Large intestine (tissue), 12 donors: ENCODE measurements at places on chromosomes 4 and X.

DNA sequence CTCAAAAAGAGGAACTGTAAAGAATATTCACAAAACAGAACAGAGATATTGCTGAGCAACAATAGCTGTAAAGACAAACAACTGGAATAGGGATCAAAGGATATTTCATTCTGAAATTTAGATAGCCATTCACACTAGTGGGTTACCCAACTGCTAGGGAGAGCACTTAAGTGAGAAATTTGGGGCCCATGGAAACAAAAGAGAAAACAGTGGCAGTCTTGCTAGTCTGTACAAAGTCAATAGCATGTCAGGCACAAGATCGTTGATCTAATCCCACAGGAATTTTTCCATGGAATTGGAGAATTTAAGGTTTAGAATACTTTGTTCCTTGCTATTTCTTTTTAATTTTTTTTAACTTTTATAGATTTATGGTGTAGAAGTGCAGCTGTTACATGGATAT lies 467.0 kb downstream of the PCDH18 start:
- no peaks in the 10 kb centered on the region for H3K27me3 ChIP-seq
- no peak overlapping the region for H3K27ac ChIP-seq
- H3K4me1 ChIP-seq, result no peaks in the 10 kb centered on the region
- no peaks in the 10 kb centered on the region for H3K36me3 ChIP-seq
- DNase-seq, result no peak
- H3K4me3 ChIP-seq, result no peak overlapping the region

DNA sequence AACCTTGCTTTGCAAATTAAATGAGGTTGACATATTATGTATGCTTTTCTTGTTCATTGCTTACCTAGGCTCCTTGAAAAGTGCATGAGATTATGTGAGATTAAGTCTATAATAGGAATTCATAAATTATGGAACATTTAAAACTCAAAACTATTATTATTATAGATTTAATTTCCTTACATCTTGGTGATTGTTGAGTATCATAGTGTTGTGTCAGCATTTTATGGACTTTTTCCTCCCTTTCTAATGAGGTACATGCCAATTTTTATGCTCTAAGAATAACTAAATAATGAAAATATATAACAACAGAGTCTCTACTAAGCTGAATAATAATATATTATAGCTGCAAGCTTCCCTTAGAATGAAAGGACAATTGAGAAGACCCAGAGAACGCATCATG lies 848.8 kb upstream of the AADAT start:
- no peak for DNase-seq
- H3K4me3 ChIP-seq, result no peak overlapping the region
- H3K4me1 ChIP-seq, result no peaks in the 10 kb centered on the region
- no peak overlapping the region for H3K27ac ChIP-seq
- no peaks in the 10 kb centered on the region for H3K36me3 ChIP-seq
- H3K27me3 ChIP-seq, result no peaks in the 10 kb centered on the region

GRCh38 chr4:145957302-145957701 lies 18.7 kb upstream of the ZNF827 start:
- no peaks in the 10 kb centered on the region for H3K4me1 ChIP-seq
- no peak overlapping the region for H3K4me3 ChIP-seq
- no peak overlapping the region for H3K27ac ChIP-seq
- DNase-seq, result no peak
- no peaks in the 10 kb centered on the region for H3K36me3 ChIP-seq

DNA sequence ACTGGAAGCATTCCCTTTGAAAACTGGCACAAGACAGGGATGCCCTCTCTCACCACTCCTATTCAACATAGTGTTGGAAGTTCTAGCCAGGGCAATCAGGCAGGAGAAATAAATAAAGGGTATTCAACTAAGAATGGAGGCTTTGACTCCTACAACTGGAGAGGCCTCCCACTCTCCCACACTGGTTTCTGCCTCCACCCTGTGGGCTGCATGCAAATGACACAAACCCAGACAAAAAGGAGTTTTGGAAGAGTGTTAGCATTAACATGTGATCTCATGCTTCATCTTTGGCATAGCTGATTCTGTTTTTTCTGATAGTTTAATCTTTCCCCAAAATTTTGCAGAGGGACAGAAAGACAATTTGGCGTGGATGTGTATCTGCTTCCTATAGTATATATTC lies 80.8 kb upstream of the IQCM start:
- H3K27ac ChIP-seq, result no peak overlapping the region
- no peaks in the 10 kb centered on the region for H3K36me3 ChIP-seq
- no peaks in the 10 kb centered on the region for H3K4me1 ChIP-seq

- H3K36me3 ChIP-seq, result no peaks in the 10 kb centered on the region
- no peak for DNase-seq
- no peak overlapping the region for H3K27ac ChIP-seq
- H3K27me3 ChIP-seq, result no peaks in the 10 kb centered on the region
- H3K4me3 ChIP-seq, result no peak overlapping the region
These were observed 530.3 kb downstream of the EPHA5 start for GRCh38 chr4:65139998-65140397.

- H3K4me1 ChIP-seq, result no peaks in the 10 kb centered on the region
- no peak overlapping the region for H3K4me3 ChIP-seq
- H3K27ac ChIP-seq, result no peak overlapping the region
- DNase-seq, result no peak
- H3K27me3 ChIP-seq, result no peaks in the 10 kb centered on the region
These were observed 183.4 kb downstream of the NPFFR2 start for GRCh38 chr4:72215198-72215597.

- H3K36me3 ChIP-seq, result no peaks in the 10 kb centered on the region
- DNase-seq, result no peak
- H3K4me1 ChIP-seq, result no peaks in the 10 kb centered on the region
- H3K27ac ChIP-seq, result no peak overlapping the region
- no peak overlapping the region for H3K4me3 ChIP-seq
These were observed 318.5 kb downstream of the ARAP2 start for GRCh38 chr4:35925806-35926205.

DNA sequence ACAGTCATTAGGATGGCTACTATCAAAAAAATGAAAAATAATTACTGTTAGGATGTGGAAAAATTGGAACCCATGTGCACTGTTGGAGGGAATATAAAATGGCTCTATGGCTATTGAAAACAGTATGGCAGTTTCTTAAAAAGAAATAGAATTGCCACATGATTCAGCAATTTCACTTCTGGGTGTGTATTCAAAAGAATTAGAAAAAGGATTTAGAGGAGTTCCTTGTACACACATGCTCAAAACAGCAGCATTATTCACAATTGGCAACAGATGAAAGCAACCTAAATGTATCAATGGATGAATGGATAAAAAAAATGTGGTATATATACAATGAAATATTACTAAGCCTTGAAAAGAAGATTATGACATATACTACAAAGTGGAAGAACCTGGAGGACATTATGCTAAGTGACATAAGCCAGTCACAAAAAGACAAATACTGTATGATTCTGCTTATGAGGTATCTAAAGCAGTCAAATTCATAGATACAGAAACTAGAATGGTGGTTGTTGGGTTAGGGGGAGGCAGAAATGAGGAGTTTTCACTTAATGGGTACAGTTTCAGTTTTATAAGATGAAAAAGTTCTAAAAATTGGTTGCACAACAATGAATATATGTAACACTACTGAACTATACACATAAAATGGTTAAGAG lies 123.2 kb downstream of the ELOVL6 start:
- H3K4me3 ChIP-seq, result no peak overlapping the region
- no peaks in the 10 kb centered on the region for H3K27me3 ChIP-seq
- H3K4me1 ChIP-seq, result no peaks in the 10 kb centered on the region
- no peaks in the 10 kb centered on the region for H3K36me3 ChIP-seq
- no peak for DNase-seq

GRCh38 chr4:89539374-89539773 lies 231.8 kb upstream of the GPRIN3 start:
- H3K36me3 ChIP-seq, result no peaks in the 10 kb centered on the region
- H3K4me3 ChIP-seq, result no peak overlapping the region
- no peaks in the 10 kb centered on the region for H3K4me1 ChIP-seq
- no peak for DNase-seq
- H3K27me3 ChIP-seq, result no peaks in the 10 kb centered on the region
- no peak overlapping the region for H3K27ac ChIP-seq

DNA sequence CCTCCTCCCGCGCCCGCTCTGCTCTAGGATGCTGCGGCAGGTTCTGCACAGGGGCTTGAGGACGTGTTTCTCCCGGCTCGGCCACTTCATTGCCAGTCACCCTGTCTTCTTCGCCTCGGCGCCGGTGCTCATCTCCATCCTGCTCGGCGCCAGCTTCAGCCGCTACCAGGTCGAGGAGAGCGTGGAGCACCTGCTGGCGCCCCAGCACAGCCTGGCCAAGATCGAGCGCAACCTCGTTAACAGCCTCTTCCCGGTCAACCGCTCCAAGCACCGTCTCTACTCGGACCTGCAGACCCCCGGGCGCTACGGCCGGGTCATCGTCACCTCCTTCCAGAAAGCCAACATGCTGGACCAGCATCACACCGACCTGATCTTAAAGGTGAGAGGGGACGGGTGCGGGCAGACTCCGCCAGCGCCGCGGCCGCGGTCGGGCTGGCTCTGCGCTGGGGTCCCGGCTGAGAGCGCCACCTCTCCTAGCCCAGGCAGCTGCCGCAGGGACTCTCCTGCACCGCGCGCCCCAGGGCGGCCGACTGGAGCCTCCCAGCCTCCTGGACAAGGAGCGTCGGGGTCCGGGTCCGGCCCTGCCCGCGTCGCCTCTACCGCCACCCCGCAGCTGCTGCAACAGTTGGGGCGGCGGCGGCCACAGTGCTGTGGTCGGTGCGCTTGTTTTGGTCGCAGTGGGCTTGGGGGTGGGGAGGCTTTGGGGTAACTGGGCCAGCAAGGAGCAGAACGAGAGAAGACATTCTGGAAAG lies at the start of gene PTCHD1:
PTCHD1 (plus strand) TSS at position 2 of the 752 bp plus-strand sequence; CDS start at position 29, 27 bp downstream.
- peak within 1 kb of the TSS; percentile 21 for H3K4me3 ChIP-seq
- no peaks in the 10 kb centered on the region for H3K36me3 ChIP-seq
- no peak within 1 kb of the TSS for H3K27ac ChIP-seq
- H3K27me3 ChIP-seq, result peaks cover 58% of the 10 kb centered on the region

- DNase-seq, result no peak
- H3K36me3 ChIP-seq, result no peaks in the 10 kb centered on the region
- H3K27ac ChIP-seq, result no peak overlapping the region
- H3K27me3 ChIP-seq, result no peaks in the 10 kb centered on the region
- no peaks in the 10 kb centered on the region for H3K4me1 ChIP-seq
These were observed 756.5 kb downstream of the C4orf33 start for GRCh38 chr4:129852434-129852833.

DNA sequence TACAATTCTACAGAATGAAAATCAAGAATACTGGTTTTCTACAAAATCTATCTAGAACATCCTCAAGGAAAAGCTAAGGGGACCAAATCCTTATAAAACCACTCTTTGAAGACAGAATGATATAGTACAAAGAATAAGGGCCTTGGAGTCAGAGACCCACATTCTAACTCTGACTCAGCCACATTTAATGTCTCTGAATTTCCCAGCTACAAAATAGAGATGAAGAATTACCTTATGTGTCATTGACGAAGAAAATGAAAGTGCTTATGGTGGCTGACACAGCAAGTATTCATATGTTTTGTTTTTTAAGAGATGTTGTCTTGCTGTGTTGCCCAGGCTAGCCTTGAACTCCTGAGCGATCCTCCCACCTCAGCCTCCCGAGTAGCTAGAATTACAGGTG lies 35.9 kb upstream of the CXorf38 start:
- no peak overlapping the region for H3K4me3 ChIP-seq
- H3K36me3 ChIP-seq, result peaks cover 29% of the 10 kb centered on the region
- no peak for DNase-seq
- no peaks in the 10 kb centered on the region for H3K4me1 ChIP-seq
- H3K27ac ChIP-seq, result no peak overlapping the region

- no peak overlapping the region for H3K27ac ChIP-seq
- no peak overlapping the region for H3K4me3 ChIP-seq
- no peak for DNase-seq
- peaks cover 4% of the 10 kb centered on the region for H3K36me3 ChIP-seq
These were observed 88.1 kb upstream of the MAB21L2 start for GRCh38 chr4:150493851-150494250.

DNA sequence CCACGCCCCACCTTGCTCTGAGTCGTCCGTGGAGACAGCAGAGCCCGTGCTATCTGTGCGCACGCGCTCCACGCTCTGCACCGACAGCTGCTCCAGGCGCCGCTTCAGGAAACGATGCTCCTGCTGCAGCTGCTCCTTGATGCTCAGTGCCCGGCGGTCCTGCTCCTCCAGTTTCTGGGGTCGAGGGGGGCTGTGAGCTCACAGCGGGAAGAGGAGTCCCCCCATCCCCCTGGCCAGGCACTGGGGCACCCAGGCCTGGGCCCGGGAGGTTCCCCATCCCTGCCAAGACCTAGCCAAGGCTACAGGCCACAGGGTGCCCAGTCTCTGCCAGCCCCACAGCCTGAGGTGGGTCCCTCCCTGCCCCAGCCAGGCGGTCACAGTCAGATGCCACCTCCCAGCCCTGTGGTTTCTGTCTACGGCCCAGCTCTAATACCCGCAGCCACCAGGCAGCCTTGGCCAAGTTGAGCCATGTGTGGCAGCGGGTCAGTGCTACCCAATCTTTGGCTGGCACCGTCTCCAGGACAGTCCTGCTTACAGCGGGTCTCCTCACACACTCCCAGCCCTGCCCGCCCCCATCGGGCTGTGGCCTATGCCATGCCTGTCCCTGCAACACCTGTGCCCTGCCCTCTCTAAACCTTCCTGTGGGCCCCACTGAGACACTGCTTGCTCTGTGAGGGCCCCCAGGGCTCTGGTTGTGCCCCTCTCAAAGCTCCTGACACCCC lies 9.3 kb upstream of the HAUS3 start:
- peaks cover 77% of the 10 kb centered on the region for H3K36me3 ChIP-seq
- DNase-seq, result no peak
- no peaks in the 10 kb centered on the region for H3K27me3 ChIP-seq
- H3K27ac ChIP-seq, result no peak overlapping the region
- no peak overlapping the region for H3K4me3 ChIP-seq

GRCh38 chrX:72060921-72061490 lies 70.7 kb downstream of the RTL5 start:
- H3K27ac ChIP-seq, result no peak overlapping the region
- no peak overlapping the region for H3K4me3 ChIP-seq
- DNase-seq, result no peak

DNA sequence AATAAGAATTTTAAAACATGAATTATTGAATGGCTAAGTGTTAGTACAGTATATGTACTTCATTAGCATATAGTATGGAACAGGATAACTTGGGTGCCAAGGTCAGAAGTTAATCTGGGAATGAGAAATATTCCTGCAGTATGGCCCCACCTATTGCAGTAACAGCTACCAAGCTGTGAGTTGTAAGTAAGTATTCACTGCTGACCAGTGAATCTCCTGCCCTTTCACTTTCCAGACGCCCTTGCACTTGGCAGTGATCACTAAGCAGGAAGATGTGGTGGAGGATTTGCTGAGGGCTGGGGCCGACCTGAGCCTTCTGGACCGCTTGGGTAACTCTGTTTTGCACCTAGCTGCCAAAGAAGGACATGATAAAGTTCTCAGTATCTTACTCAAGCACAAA lies 105.1 kb downstream of the NFKB1 start:
- no peak for DNase-seq
- H3K4me3 ChIP-seq, result no peak overlapping the region
- H3K27ac ChIP-seq, result no peak overlapping the region
- H3K36me3 ChIP-seq, result peaks cover 68% of the 10 kb centered on the region
- no peaks in the 10 kb centered on the region for H3K4me1 ChIP-seq
- no peaks in the 10 kb centered on the region for H3K27me3 ChIP-seq

DNA sequence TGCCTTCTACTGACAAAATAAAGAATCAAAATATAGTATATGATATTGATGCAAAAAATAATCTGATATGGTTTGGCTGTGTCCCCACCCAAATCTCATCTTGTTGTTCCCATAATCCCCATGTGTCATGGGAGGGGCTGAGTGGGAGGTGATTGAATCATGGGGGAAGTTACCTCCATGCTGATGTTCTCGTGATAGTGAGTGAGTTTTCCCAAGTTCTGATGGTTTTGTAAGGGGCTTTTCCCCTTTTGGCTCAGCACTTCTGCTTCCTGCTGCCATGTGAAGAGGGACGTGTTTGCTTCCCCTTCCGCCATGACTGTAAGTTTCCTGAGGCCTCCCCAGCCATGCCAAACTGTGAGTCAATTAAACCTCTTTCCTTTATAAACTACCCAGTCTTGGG lies 70.2 kb downstream of the TMEM165 start:
- H3K4me3 ChIP-seq, result no peak overlapping the region
- H3K27me3 ChIP-seq, result no peaks in the 10 kb centered on the region
- H3K36me3 ChIP-seq, result peaks cover 18% of the 10 kb centered on the region
- no peak for DNase-seq
